ENCODE measurements at places on chromosomes 2 and 18.

- peak; percentile 43 for DNase-seq
Observed at GRCh38 chr2:8334866-8335325, 347.0 kb upstream of the ID2 start.

DNA sequence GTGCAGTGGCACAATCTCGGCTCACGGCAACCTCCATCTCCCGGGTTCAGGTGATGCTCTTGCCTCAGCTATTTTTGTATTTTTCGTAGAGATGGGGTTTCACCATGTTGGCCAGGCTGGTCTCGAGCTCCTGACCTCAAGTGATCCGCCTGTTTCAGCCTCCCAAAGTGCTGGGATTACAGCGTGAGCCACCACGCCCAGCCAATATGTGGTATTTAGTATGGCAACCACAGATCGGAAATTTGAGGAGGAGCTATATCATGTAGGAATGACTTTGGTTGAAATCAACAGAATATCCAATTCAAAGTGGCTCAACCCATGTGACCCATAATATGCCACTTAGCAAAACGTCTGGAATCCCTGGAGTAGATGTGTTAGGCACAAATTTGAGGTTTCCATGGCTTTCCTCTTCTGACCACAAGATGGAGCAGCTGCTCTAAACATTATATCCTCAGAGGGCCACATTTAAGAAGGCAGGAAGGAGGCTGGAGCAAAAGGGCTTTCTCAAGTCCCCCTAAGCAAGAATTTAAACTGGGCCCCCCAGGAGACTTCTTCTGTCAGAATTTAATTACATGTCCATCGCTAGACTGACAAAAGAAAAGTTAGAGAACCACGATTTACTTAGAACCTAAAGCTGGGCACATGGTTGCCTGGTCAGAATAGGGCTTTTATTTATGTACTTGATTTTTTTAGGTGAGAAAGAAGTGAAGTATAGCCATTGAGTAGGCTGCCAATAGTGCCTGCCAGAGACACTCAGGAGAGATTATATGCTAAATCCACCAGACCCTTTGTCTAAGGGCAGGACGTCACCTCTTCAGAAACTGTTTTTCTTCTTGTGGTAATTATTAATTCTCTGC, 49.6 kb upstream of the ITSN2 start:
- DNase-seq = peak; percentile 33

GRCh38 chr2:150133623-150134022, 353.8 kb downstream of the RND3 start:
- DNase-seq = no peak

- no peak for DNase-seq
Observed at GRCh38 chr2:28313220-28313784, 79.4 kb upstream of the FOSL2 start.

DNA sequence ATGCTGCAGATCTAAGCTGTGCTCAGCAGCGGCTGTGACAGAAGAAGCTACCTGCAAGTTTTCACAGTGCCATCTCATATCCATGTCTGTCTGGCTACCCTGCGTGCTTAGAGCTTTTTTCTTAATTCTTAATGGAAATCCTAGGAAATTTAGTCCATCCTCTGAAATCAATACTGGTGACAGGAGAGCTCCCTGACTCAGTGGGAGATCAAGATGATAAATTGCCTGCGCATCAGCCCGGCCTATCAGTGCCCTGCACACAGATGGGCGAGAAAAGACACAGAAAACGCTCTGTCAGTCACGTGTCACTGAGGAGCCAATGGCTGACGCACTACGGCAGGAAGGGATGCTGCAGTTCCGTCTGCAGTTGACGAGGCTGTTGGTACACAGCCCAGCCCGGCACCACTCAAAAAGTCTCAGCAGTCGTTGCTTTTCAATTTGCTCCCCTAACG, 819.6 kb upstream of the FSHR start:
- DNase-seq = no peak

DNA sequence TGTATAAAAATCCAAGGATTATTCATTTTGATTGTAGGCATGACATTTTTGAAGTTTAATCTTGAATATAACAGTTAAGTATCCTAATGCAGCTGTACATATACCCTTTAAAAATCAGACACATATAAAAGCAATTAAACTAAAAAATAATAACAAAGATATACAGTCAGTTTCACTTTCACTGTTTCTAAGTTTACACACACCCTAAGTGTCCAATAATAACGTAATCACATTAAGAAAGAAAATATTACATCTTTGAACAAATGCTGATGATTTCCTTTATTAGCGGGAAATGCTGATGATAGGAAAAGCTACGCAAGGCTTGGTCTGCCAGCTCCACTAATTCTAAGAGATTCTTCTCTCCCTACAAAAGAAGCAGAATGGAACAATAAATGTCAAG, 38.8 kb downstream of the RTTN start:
- DNase-seq = no peak

All from upper lobe of left lung (tissue), 6 donors.